Fibroblast of lung (primary cell): ENCODE measurements at places on chromosomes 1 and 21.

- DNase-seq: no peak
These were observed 21.9 kb downstream of the CEPT1 start for GRCh38 chr1:111161843-111162487.

DNA sequence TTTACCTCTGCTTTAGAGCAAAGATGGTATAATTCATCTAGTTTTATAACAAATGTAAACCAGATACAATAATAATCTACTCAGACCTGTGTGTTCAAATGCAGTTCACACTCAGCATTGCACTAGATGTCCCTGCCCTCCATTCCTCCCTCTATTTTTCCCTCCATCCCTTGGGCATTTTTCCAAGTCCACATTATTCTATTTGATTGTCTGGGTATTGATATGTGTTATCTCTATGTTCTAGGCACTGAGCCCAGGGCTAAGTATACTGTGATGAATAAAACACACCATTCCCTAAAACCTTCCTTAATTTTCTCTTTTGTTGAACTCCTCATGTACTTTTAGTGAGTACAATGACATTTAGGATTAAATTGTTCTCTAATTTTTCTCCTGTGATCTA, 66.2 kb upstream of the HMCN1 start:
- DNase-seq: no peak

- DNase-seq: no peak
These were observed 25.2 kb upstream of the PRRC2C start for GRCh38 chr1:171460018-171460620.

- no peak for DNase-seq
These were observed 66.3 kb downstream of the VPS26C start for GRCh38 chr21:37200641-37201480.

DNA sequence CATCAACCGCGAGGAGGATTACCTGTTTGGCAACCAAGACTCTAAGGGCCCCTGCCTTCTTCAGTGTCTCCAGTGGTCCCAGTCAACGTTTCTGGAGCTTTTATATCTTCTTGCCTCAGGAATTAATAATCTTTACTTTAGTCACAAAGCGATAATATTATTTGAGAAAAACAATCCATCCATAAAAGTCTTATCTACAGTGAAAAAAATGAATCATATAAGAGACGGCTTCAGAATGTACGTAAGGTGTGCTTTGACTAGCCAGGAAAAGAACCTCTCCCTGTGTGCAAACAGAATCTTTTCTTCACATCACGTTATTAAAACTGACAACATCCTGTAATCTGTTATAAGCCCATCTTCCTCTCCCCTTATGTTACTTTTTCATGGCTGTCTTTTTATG, at the start of gene REG4:
REG4 (minus strand) TSS at position 74 of the 400 bp plus-strand sequence. CDS start 2,691 bp downstream, outside the sequence.
- no peak for DNase-seq

DNA sequence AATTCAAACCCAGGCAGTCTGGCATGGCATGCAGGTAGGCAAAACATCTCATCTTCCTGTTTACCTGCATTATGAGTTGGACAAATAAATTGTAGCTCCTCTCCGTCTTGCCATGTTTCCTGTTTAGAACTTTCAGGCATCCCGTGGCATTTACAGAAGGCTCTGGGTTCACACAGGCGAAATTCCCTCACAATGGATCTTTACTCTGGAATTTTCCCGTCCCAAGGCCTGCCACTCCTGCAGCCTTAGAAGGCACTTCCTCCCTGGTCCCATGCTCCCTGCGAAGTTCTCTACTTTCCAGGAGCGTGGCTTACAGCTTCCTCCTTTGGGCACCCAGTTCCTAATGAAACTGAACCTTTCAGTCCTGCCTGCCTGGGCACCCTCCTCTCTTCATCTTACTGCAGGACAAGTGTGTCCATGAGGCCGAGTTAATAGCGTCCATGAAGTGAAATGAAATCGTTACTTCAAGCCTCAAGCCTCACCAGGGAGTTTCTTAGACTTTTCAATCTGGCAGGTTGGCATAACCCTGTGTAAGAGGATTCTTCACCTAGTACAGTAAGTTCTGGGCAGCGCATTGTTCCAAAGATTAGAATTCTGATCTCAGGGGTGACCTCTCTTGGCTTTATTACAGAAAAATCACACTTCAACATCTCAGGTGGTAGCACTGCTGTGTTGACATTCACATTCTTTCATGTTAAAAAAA, 36.8 kb upstream of the AHCYL1 start:
- DNase-seq: no peak

GRCh38 chr1:178490967-178491366, 5.8 kb downstream of the CLEC20A start:
- no peak for DNase-seq

GRCh38 chr21:44959376-44960091, 19.7 kb downstream of the SLX9 start:
- no peak for DNase-seq

DNA sequence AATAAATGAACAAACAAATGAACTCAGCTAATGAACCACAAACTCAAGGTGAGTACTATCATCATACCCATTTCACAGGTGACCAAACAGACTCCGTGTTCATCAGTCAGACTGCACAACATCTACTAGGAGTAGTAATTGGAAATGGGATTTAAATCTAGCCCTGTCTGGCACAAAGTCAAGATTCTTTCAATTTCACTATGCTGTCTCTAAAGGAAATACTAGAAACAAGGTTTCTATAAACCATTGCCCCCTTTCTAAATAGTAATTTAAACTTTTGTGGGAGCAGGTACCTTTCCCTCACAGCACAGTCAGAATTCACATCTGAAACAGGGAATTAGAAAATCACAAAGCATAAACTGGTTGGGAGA, 160.3 kb downstream of the TGFBR3 start:
- no peak for DNase-seq

DNA sequence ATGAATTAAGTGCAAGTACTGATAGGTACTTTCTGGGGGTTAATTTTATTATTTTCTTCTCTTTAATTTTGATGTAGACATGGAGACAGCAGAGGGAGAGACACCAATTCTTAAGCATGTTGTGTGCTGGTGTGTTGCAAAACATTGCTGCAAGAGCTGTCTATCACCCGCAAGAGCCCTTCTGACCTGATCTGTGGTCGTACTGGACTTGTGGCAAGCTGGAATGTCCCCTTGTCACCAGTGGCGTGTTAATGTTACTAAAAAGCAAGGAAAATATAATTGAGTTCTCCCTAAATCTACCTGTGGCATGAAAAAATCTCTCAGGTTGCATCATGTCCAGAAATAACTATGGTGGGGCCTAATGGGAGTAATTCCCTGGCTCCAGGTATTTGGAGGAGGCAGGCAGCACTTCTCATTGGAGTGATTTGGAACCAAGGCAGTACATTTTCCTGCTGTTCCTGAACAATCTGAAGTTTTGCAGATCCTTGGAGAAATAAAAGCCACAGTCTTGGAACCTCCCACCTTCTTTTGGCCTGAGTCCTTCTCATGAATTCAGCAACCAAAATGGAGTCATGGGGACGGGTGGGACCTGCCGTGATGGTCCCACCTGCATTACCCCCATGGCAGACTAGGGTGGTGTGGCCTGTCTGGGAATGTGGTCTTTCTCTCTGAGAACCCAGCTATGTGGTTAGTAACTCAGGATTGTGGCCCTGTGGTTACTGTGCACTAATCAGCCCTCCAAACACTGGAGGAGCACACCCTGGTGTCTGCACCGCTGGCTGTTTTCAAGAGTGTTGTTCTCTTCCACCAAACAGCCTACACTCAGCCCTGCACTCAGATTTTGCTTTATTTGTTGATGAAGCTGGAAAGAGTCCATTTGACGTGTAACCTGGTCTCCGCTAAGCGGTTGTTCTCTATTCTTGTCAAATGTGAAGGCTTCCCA, 57.4 kb downstream of the GALNT2 start:
- DNase-seq: peak; percentile 85

GRCh38 chr1:94121411-94121821, 468 bp upstream of the ABCA4 start:
- no peak for DNase-seq

DNA sequence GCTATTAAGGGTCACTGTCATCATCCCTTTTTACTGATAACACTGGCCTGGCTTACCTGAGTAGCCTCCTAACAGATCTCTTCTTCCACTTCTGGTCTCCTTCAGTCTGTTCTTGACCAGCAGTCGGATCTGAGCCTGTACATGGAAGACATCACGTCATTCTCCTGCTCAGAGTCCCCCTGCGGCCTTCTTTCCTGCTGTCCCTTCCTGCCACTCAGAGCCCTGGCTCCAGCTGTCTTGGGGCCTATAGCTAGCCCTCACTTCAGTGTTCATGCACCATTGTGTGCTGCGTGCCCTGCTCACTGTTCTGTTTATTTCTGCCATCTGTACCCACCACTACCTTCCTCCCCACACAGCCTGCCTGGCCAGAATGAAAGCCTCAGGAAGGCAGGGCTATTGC, 8.4 kb downstream of the ADARB1 start:
- no peak for DNase-seq

GRCh38 chr1:209748620-209749019, 7.2 kb upstream of the TRAF3IP3 start:
- DNase-seq: no peak

DNA sequence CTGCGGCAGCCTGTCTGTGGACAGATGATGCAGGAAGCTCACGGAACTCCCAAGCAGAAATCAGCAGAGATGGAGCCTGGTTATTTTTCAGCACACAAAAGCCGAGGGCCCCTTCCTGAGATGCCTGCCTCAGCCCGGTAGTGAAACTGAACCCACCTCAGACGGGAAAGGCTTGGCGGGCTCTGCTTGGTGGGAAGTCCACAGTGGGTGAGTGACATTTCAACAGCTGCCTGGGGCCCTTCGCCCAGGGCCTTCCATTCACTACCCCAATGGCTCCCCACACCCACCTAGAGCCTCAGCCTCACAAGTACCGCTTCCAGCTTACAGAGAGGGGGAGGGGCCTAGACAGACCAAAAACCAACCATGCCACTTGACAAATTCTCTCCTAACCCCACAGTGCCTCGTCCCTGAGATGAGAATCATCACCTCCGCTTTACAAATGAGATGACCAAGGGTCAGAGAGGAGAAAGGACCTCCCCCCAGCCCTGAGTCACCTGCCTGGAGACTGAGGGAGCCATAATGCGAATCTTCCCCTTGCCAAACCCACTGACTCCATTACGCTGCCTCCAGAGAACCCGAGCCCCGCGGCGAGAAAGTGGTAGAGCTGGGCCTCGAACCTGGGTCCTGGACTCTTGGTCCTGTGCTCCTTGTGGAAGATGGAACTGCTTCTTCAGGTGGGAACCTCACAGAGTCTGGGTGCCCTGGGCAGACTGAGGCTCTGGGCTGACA, 3.4 kb upstream of the ECE1 start:
- no peak for DNase-seq

GRCh38 chr1:3003941-3004270, 17.4 kb upstream of the ACTRT2 start:
- DNase-seq: no peak

DNA sequence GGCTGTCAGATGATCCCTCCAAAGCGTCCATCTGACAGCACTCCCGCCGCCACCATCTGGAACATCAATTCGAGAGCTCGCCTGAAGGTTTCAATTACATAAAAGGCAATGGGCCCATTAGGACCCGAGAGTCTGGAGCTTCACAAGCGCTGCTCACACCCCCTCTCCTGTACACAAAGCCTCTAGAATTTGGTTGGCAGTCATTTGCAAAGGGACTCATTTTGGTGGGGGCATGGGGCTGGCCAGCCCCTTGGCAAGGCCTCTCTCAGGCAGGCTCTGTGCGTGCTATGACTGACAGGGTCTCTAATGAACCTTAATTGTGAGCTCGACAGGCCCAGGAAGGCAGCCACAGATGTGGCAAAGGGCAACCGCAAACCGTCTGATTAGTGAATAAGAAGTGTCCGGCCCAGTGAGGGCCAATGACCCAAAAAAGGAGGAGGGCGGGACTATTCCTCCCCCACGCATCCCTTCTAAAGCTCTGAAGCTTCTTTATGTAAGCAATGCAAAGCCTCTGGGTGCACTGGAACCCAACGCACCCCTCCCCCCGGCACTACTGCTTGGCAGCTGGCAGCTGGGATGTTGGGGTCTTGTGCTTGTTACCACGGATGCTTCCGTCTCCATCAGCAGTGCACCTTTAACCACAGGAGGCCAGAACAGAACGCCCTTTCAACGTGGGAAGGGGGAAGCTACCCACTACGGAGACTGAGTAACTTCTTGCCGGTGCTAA, 79.4 kb downstream of the CAPZB start:
- peak; percentile 81 for DNase-seq

- no peak for DNase-seq
These were observed 57.2 kb downstream of the ITPKB start for GRCh38 chr1:226681652-226682493.

- peak; percentile 33 for DNase-seq
These were observed 633 bp downstream of the THEMIS2 start for GRCh38 chr1:27872802-27873551.

DNA sequence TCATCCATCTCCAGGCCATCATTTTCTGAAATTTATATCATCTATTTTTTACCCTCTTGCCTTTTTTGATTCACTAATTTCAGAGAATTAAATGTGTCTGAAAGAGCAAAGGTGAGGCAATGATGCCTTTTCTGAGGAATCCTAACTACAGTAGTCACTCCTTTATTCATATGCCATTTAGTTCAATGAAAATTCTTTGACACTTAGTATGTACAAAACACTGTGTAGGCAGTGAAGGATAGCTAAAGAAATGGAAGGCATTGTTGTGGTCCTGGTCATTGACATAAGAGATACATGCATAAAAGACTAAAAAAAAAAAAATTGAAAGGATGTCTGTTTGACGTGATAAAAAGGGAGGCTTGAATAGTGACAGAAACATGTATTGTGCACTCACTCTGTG, 171.9 kb upstream of the BEND5 start:
- DNase-seq: peak; percentile 47

GRCh38 chr1:18217398-18218043, 109.9 kb downstream of the IGSF21 start:
- no peak for DNase-seq

- no peak for DNase-seq
These were observed 119.3 kb downstream of the CRYAA start for GRCh38 chr21:43287795-43288755.

DNA sequence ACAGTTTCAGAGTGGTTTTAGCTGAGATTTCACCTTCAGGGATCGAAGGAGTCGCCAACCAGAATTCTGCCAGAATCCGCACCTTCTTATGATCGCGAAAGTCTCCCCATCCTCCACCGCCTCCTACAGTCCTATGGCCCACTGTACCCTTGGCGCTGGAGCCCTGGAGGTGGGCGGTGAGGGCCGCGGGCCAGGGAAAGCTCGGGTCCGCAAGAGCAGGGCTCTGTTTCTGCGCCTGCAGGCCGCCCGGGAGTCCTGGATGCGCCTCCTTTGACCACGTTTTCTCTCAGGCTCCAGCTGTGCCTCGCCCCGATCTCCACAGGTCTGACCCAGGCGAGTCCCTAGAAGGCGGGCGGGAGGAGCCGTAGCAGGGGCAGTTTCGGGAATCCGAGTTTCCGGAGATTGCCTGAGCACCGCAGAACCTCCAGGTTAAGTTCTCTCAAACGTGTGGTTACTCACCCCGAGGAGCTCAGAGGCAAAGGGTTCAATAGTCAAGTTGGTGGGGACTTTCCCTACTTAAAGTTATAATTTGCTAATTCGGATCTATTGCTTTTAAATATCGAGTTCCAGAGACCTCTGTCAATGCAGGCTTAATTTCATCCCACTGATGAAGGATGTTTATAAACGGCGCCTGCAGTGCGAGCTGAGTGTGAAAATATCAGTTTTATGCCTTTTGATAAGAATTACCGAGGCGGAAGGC, 3.2 kb upstream of the LHX8 start:
- DNase-seq: no peak

GRCh38 chr21:31136891-31137290, 98.6 kb upstream of the KRTAP19-8 start:
- peak; percentile 67 for DNase-seq
